Anterior cingulate cortex (tissue), 58 donors: ENCODE measurements at places on chromosomes 16 and 17.

DNA sequence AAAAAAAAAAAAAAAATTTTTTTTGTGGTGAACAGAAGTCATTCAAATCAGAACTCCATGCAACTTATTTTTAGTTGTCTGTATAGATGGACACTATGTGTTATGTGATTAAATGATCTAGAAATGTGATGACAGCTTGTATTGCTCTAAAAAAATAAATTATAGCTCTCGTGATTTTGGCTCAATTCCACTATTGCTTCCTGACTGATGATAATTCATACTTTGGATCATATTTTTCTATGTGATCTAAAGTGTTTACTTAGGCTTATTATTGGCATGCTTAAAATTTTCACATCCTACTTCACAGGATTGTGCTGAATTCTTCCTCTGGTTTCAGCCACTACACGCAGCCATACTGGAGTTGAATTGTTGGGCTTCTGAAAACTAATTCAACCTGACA is 76.8 kb downstream of the RPGRIP1L start:
- no peak for DNase-seq

DNA sequence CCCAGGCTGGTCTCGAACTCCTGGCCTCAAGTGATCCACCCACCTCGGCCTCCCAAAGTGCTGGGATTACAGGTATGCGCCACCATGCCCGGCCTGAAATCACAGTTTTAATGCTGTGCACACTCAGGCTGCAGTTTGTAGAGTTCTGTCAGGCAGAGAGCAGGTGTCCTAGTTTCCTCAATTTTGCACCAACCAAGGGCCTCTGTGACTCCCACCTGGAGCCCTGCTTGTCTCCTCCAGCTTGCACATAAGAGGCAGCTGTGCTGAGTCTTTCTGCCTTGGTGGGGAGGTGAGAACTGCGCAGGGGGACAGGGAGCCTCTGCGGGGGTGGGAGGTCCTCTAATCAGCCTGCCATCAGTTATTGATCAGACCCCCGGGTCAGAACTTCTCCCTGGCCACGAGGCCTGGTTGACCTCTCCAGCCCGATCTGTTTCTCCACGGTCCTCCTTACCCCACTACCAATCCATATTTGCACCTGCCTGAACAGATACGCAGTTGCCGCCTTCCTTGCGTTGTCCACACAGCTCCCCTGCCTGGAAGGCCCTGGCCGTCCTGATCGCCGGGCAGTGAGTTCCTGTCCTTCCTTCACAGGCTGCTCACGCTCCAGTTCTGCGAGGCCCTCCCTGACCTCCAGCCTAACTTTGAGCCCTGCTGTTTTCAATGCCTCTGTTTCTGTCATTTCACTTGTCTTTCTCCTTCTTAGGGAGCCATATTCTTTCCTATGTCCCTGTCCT is 48.1 kb upstream of the SIAH1 start:
- no peak for DNase-seq

DNA sequence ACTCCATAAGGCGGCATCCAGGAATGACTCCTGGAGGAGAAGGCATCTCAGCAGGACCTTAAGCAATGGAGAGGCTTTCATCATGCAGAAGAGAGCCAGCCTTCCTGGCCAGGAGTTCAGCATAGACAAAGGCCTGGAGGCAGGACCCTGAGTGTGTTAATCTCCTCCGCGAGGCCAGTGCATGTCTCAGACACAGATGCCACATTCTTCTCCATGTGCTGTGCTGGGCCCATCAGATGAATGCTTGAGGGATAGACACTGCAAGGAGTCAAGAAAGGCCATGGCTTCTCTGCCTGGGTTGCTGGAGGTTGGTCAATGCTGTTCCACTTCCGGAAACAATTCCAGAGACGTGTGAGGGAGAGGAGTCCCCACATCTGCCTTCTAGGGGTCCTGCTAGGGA is 147.5 kb downstream of the IRX5 start:
- DNase-seq, result no peak

GRCh38 chr17:46045639-46046038 is 46.6 kb downstream of the STH start:
- DNase-seq, result no peak

DNA sequence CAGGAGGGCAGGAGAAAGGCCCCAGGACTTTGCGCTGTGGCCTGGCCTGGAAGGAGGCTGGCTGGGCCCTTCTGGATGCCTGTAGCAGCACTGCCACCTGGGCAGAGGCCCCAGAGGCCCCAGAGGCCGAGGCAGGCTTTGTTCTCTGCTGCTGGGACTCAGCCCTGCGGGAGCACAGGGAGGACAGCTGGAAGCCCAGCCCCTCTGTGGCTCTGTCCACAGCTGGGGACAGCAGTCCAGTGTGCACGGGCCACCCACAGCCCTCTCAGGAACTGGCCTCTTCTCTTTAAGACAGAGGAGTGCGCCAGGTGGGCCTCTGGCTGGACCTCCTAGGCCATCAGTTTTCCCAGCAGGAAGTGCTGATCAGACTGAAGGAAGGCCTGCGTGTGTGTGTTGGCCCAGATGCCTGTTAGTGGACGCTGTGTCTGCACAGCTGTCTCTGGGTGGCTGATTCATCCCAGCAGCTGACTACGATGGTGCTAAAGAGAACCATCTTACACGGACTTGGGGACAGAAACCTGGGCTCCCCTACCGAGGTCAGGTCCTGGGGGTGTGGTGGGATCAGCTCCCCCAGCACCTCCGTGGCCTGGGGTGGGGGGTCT is 26.9 kb upstream of the ZNF750 start:
- DNase-seq, result no peak

GRCh38 chr17:76370261-76370993 is 14.0 kb upstream of the SPHK1 start:
- no peak for DNase-seq

GRCh38 chr17:18141210-18141803 is 32.8 kb downstream of the MYO15A start:
- DNase-seq, result no peak

GRCh38 chr17:55962951-55963401 is 190.3 kb upstream of the ANKFN1 start:
- no peak for DNase-seq

- DNase-seq, result no peak
Observed at GRCh38 chr16:82782715-82783251, 156.0 kb downstream of the CDH13 start.

DNA sequence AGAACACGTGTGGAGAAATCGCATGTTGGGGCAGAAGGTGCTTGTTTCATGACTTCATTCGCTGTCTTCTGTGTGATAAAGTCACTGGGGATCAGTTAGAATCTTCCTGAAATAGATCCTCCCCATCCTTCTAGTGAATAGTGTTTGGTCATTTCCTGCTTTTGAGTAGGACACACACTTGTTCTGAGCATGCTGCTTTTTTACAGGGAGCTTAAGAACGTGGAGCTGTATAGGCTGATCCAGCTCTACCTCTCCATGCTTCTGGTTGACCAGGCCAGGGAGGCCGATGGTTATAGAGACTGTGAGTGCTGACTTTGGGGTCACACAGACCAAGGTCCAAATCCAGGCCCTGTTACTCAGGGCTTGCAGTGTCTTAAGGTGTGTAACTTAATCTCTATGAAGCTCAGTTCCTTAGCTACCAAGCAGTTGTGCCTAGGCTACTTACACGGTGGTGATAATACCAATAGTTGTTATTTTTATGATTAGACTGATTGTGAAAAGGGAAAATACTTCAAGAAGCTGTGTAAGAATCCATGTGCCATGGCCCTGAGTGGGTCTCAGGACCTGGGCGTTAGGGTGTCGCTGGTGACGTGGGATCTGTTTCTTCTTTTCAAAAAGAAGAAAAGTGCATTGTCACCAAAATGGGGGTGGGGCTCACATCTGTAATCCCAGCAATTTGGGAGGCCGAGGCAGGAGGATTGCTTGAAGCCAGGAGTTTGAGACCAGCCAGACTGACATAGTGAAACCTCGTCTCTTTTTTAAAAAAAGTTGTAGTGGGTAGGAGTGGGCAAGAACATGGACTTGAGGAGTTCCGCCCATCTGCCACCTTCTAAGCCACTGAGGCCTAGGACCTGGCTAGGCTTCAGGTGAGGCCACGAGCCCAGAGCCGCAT is 64.1 kb upstream of the LGALS9 start:
- DNase-seq, result no peak

GRCh38 chr17:66704858-66705520 is 129.9 kb upstream of the CACNG5 start:
- DNase-seq, result no peak

- no peak for DNase-seq
Observed at GRCh38 chr17:62178579-62178978, 113.5 kb upstream of the MED13 start.

- DNase-seq, result no peak
Observed at GRCh38 chr16:50997679-50998078, 153.4 kb downstream of the SALL1 start.

DNA sequence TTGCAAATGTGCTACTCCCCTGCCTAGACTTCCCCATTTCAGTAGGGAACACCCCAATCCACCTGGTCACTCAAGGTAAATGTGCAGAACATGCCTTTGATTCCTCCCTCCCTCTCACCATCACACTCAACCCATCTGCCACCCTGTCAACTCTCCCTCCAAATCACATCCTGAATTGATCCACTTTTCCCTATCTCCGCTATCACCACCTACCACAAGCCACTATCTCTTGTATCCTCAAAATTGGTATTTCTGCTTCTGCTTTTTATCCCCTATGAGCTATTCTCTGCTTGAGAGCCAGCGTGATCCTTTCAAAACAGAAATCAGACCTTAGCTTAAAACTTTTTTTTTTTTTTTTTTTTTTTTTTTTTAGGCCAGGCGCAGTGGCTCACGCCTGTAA is 5.4 kb upstream of the NOL11 start:
- DNase-seq, result no peak

DNA sequence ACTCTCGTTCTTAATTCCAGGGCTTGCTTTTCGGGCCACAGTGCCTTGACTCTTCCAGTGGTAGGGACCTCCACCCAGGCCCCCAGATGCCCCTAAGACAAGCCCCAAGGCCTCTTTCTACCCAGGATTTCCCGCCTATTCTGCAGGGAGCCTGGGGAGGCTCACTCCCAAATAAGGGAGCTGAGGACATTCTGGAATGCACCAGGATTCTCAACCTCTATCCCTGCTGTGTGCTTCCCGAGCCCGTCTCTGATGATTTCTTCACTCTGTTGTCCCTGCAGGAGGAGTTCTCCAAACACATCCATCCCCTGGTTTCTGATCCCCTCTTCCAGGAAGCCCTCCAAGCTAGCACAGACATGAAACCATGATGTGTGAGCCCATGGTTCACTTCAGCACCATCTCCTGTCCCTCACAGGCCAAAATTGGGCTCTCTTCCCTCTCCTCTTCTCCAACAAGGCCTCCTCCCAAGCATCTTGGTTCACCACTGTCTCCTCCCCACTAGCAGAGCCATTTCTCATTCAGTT is 255.9 kb downstream of the KATNIP start:
- no peak for DNase-seq

GRCh38 chr16:82650804-82651203 is 24.0 kb downstream of the CDH13 start:
- DNase-seq, result no peak

GRCh38 chr16:86322283-86322682 is 188.0 kb upstream of the FOXF1 start:
- no peak for DNase-seq

DNA sequence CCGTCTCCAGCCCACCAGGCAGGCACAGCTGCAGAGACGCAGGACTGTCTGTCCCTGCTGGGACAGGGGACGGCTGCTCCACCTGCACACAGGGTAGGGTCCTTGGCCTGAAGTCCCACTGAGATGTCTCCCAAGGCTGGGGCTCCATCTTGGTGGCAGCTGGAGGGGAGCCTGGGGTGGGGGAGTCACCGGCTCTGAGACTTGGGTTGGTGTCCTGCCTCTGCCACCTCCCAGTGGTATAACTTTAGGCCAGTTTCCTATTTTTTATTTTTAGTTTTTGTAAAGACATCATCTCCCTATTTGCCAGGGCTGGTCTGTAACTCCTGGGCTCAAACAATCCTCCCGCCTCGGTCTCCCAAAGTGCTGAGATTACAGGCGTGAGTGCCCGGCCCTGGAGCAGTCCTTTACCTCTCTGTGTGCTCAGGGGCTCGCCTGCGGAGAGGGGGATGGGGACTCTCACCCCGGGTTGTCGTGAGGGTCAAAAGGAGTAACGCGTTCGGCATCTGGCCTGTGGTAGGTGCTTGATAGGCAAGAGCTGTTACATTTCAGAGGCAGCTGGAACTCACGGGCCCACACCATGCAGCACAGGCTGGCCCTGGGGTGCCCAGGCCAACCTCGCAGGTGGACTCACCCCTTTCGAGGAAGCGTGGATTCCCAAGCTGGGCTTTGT is 46.6 kb upstream of the DOC2B start:
- DNase-seq, result no peak

- no peak for DNase-seq
Observed at GRCh38 chr17:67074781-67075180, 30.4 kb downstream of the CACNG1 start.

DNA sequence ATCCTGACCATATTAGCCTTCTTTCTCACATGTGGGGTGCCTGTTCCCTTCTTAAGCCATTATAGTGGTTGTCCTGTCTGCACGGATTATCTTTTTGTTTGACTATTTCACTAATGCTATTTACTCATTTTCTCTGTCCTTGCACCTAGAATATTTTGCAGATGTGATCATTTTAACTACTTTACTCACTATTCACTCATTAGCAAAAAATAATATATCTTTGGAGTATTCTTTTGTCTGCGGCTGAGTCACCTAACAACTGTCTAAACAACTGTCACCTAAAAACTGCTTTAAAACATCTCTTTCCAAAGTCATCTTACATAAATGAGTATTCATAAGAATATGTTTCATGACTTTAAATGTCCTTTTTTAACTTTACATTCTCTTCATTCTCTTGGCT is 87.4 kb downstream of the KCNJ2 start:
- no peak for DNase-seq

DNA sequence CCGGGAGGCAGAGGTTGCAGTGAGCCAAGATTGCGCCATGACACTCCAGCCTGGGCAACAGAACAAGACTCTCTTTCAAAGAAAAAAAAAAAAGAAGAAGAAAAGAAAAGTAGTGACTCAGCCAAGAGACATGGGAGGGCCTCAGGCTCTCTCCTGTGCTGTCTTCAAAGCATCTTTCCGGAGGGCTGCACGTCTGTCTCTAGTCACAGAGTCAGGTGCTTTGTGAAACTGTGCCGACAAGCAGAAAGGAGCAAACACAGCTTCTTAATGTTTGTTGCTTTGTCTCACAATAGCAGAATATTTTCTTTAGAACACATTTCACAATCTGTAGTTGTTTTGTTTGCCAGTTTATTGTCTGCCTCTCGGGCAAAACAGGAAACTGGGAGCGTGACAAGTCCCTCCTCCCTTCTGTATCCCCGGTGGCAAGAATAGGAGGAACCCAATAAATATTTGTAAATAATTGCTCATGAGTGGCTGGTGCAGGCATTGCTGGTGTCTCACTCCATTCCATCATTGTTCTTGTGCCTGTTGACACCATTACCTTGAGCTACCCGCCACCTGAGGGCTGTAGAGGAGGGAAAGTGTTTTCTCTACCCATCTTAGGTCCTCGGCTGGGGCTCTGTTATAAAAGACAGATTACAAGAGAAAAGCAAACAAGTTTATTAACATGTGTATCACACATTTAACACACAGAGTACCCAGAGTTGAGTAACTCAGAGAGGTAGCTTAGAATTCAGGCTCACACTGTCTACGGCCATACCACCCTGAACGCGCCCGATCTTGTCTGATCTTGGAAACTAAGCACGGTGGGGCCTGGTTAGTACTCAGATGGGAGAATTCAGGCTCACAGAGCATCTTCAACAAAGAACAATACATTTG is 5.5 kb downstream of the GAST start:
- no peak for DNase-seq

- DNase-seq, result no peak
Observed at GRCh38 chr17:57713140-57713539, 32.0 kb downstream of the CCDC182 start.
